Tibial nerve (tissue), 4 donors: ENCODE measurements at places on chromosomes 12 and 14.

DNA sequence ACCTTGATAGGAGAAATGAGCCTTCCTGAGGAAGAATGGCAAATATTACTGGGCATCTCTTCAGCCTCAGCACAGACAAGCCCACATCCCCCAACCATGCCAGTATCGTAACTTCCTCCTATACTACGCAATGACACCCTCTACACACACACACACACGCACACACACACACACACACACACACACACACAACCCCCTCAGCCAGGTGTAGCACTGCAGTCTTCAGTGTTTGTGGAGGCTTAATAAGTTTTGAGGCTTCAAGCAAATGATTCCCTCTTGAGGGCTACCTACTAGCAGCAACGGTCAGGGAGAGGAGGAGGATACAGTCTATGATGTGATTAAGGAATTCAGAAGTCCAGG is 1.6 kb downstream of the DGKA start:
- peak; percentile 26 for DNase-seq

GRCh38 chr12:16020031-16020430 is 108.9 kb downstream of the DERA start:
- no peak for DNase-seq

DNA sequence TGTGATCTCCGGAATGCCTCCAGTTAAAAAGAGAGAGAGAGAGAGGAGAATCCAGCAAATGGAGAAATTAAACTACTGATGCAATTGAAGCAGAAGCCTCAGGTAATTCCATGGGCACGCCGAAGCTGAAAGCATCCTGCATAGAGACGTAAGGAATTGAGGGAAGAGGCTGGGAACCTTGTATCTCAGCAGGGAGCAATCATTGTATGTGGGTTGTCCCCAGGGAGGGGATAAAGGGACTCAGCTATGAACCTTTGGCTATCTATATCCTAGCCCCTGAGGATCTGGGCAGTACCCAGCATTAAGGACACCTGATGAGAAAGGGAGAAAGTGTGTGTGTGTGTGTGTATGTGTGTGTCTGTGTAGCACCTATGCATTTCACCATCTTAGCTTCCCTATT is 95.8 kb upstream of the ATXN7L3B start:
- no peak for DNase-seq

GRCh38 chr14:50688875-50689274 is 20.8 kb upstream of the SAV1 start:
- no peak for DNase-seq

DNA sequence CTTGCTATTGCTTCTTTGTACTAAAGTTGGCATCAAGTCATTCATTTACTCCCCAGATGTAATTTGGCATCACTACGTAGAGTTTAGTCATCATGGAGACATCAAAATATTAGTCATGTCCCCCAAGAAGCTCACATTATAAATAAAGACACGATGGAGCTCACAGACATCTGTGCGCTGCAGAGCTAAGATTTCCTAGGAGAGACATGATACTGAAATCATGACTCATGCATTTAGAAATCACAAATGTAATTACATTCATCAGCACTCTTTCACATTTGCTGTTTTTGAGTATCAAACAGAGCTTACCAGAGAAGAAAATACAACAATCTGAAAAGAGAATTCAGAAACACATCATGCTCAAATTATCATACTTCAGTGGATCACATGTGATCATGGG is 169.8 kb downstream of the LRIG3 start:
- no peak for DNase-seq
